ENCODE measurements at places on chromosomes 3 and 15. TPM values are rescaled to one million over a fixed set of nuclear protein-coding genes. Genes with fewer than 3 reads are reported as not detected.

DNA sequence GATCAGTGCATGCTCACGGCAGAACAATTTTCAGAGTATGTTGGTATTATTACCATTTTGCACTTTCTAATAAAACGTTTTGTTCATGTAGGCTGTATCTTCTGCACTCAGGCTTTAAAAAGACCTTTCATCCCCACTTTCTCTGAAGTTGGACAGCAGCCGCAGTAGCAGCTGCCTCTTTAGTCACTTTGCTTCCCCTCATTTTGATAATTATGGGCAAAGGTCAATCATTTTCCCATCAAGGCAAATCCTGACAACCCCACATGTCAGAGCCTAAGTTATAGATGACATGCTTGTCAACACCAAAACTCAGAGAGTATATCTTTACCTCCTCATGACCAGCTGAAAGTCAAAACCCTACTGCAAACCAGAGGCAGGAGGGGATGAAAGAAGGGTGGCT is 99.7 kb downstream of the ROBO2 start:
- DNase-seq, result no peak

Gene GOLGA6L7
- total RNA-seq, result not detected

- no peak for DNase-seq
These were observed 19.0 kb downstream of the FAN1 start for GRCh38 chr15:30922480-30923311.

- no peak for DNase-seq
These were observed 19.5 kb downstream of the AMOTL2 start for GRCh38 chr3:134354612-134355251.

DNA sequence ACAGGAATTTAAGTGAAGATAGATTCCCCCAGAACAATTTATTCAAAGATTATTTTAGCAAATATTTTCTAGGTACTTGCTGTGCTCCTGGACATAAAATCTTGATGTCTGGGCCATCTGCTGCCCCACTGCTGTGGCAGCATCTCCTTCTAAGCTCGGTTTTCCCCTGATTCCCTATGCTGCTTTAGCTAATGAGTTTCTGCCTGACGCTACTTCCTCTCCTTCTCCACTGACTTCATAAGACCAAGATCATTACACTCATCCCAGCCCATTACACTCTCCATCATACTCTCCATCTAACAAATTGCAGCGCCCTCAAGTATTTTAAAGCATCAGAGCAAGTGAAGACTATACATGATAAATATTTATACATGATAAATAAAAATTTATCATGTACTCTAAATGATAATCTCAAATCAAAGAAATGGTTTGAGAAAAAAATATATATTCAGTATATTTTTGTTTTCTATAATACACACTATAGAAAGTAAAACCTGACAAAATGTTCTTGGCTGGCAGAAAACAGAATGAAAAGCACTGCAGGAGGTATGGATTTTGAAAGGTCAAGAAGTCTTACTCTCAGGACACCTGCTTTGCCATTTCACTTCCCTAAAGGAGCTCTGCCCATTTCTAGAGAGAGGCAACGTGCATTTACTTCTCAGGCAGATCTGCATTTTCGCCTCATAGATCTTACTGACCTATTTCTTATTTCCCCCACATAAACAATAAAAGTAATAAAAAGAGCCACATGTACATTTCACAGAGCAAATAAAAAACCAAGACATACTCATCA is 232.0 kb downstream of the KCNMB2 start:
- no peak for DNase-seq

DNA sequence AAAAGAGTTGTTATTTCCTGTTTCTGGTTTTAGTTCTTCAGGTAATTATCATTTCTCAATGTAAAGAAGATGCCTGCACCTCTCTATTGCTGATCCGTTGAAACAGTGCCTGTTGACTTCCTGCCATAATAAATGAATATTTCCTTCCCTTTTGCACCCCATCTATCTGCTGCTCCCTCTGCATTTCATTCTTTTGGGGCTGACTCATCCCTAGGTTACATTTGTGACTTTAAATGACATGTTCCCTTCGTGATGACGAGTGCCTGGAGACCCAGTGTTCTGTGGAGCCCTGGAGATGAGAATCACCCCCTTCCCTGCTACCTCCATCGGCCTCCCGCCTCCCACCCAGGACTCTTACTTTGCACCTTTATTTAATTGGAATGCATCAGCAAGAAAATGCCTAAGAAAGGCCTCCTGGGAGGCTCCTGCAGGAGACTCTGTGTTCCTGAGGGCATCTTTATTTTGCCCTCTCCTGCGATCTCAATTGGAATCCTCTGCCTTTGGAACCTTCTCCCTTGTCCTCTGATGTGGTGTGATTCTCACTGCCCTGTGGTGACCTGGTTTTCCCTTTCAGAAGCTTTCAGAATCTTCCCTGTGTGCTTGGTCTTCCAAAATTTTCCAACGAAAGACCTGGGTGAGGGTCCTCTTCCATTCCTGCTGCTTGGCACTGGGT is 13.7 kb downstream of the LRRK1 start:
- DNase-seq, result no peak

All from omental fat pad (tissue), 4 donors.